ENCODE measurements at places on chromosomes 2 and 18.

DNA sequence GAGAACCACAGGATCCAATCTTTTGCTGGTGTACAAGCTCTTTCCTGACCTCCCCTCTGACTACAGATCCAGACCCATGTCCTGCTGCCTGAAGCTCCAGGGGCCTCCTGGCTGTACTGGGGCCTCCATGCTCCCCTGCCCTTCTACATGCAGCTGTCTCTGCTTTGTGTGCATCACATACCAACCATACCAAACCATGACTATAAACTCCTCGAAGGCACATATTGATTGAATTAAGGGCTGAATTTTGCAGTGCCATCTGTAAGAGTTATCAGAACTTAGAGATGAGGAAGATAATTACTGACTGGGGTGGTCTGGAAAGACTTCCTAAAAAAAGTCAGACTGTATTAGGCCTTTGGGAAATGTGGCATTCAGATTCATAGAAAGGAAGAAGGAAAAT, 139.9 kb upstream of the CXCR4 start:
- no peaks in the 10 kb centered on the region for H3K27me3 ChIP-seq
- no peak for DNase-seq
- H3K4me1 ChIP-seq, result no peaks in the 10 kb centered on the region
- no peak overlapping the region for H3K27ac ChIP-seq

DNA sequence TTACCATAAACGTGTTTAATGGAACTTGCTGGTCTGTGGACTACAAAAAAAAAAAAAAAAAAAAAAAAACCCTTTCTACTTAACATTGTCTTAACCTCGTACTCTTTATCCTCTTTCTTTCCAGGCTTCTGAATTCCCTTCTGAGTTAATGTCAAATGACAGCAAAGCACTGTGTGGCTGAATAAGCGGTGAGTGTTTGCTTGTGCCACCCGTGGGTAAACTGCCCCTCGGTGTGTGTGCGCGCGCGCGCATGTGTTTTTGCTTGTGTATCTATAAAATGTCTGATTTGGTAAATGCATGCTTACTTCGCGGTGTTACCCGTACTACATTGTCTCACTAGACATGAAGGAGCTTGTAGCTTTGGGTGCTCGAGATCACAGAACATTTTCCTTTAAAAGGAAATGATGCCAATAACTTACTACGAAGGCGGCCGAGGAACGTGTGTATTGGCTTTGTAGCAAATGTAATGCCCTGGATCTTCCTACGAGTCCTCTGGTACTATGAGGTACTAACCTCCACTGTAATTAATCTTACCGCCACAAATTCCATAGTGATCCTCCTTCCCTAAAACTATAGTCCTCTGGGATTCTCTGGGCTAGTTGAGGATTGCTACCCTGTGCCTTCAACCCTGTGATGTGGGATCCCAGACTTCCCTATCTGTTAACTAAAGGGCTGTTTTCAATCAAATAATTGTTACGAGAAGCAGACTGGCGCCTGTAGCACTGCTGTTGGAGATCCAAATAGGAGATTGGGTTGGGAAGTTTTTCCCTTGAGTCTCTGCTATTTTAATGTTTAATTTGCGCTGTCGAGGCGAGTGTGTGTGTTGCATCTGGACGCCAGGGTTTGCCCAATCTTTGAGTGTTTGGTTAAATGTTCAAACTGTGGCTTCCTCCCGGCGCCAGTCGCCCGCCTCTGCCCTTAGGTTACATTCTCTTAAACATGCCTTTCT, 1.1 kb downstream of the ID2 start:
- DNase-seq, result peak; percentile 43
- H3K4me1 ChIP-seq, result peaks cover 5% of the 10 kb centered on the region
- H3K27ac ChIP-seq, result peak overlapping the region; percentile 30
- no peaks in the 10 kb centered on the region for H3K36me3 ChIP-seq
- peak overlapping the region; percentile 92 for H3K4me3 ChIP-seq

DNA sequence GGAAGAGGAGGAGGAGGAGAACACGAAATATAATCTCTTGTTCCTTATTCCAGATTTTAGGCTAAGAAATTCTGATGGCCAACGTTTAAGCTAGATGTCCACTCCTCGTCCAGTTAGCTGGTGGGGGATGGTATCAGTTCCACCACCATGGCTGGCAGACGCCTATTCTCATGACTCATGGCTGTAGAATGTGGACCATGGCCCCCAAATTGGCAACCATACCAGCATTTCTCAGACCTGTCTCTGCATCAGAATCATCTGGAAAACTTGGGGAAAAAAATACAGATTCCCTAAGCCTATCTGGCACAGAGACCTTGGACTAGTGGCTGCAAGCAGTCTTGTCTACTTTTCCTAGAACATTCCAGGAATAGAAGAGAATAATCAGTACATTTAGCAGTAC, 267.7 kb upstream of the SIX2 start:
- H3K27me3 ChIP-seq, result no peaks in the 10 kb centered on the region
- H3K36me3 ChIP-seq, result no peaks in the 10 kb centered on the region
- DNase-seq, result no peak
- no peak overlapping the region for H3K27ac ChIP-seq
- no peaks in the 10 kb centered on the region for H3K4me1 ChIP-seq

- H3K4me3 ChIP-seq, result no peak overlapping the region
- DNase-seq, result peak; percentile 54
- H3K27ac ChIP-seq, result no peak overlapping the region
- no peaks in the 10 kb centered on the region for H3K27me3 ChIP-seq
Measured at GRCh38 chr2:104408266-104408665, 445.6 kb upstream of the POU3F3 start.

GRCh38 chr2:3959372-3959771, 256.0 kb downstream of the DCDC2C start:
- H3K27me3 ChIP-seq, result no peaks in the 10 kb centered on the region
- peak; percentile 51 for DNase-seq
- H3K36me3 ChIP-seq, result no peaks in the 10 kb centered on the region
- H3K4me1 ChIP-seq, result no peaks in the 10 kb centered on the region
- H3K27ac ChIP-seq, result no peak overlapping the region

- H3K4me3 ChIP-seq, result no peak overlapping the region
- no peaks in the 10 kb centered on the region for H3K27me3 ChIP-seq
- H3K4me1 ChIP-seq, result no peaks in the 10 kb centered on the region
- no peaks in the 10 kb centered on the region for H3K36me3 ChIP-seq
Measured at GRCh38 chr2:105388971-105389381, 9.9 kb downstream of the FHL2 start.

- no peaks in the 10 kb centered on the region for H3K4me1 ChIP-seq
- H3K27me3 ChIP-seq, result no peaks in the 10 kb centered on the region
- no peak overlapping the region for H3K4me3 ChIP-seq
Measured at GRCh38 chr2:104476075-104476474, 377.8 kb upstream of the POU3F3 start.

GRCh38 chr2:148812306-148812705, 62.7 kb upstream of the KIF5C start:
- peaks cover 4% of the 10 kb centered on the region for H3K4me1 ChIP-seq
- H3K36me3 ChIP-seq, result no peaks in the 10 kb centered on the region
- DNase-seq, result no peak

DNA sequence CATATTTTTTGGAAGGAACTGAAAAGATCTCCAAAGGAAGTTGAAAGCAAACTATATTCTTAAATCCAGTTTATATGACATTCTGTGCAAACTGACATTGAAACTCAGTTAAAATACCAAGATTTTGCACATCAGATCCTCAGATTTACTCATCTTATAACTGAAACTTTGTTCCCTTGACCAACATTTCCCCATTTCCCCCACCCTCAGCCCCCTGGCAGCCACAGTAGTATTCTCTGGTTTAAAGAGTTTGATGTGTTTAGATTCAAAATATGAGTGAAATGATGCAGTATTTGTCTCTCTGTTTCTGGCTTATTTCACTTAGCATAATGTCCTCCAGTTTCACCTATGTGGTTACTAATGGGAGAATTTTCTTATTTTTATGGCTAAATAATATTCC, 99.2 kb upstream of the ITGA4 start:
- no peak overlapping the region for H3K4me3 ChIP-seq
- no peak for DNase-seq
- H3K4me1 ChIP-seq, result no peaks in the 10 kb centered on the region

Data from mesendoderm (in vitro differentiated cells).